ENCODE measurements at places on chromosomes 16 and 17. TPM values are rescaled to one million over a fixed set of nuclear protein-coding genes. Genes with fewer than 3 reads are reported as not detected.

Gene COPZ2
- total RNA-seq = 12.8 TPM

Gene NTN3
- not detected for total RNA-seq

Gene DNAH17
- 1.5 TPM for total RNA-seq

Gene MAP2K6
- total RNA-seq = 8.2 TPM

Gene ABAT
- total RNA-seq = 0.55 TPM

Gene RDM1
- 2.4 TPM for total RNA-seq

Gene MT2A
- 570 TPM for total RNA-seq

Gene G6PC3
- 174 TPM for total RNA-seq

Gene VASN
- 8.3 TPM for total RNA-seq

Gene ST6GALNAC1
- 0.34 TPM for total RNA-seq

Gene TSNAXIP1
- total RNA-seq = 0.33 TPM

Gene PRCD
- not detected for total RNA-seq

Gene FOXN1
- 0.02 TPM for total RNA-seq

Gene TNFRSF17
- total RNA-seq = not detected

Gene NUTF2
- total RNA-seq = 266 TPM

Gene PRKCB
- total RNA-seq = 0.24 TPM

Gene YPEL2
- 3.0 TPM for total RNA-seq

Gene MYO15A
- total RNA-seq = 0.42 TPM

Gene ADGRG3
- total RNA-seq = 0.79 TPM

Gene CHST4
- total RNA-seq = 0.08 TPM

Gene P2RX1
- 0.03 TPM for total RNA-seq

Gene ARHGAP23
- total RNA-seq = 50.0 TPM

Gene SOST
- total RNA-seq = not detected

Gene LLGL2
- 24.2 TPM for total RNA-seq

All from A549 treated with DMSO at 1 μM for 4 hours (cell line).